Activated T-helper 1 cell treated with anti-CD3 and anti-CD28 coated beads, Interleukin-2, amount 50 U/mL, for 16 hours (primary cell): ENCODE measurements at places on chromosomes 6 and 20.

- no peak for DNase-seq
Measured at GRCh38 chr6:169853196-169854082, 102.0 kb downstream of the ERMARD start.

- no peak for DNase-seq
Measured at GRCh38 chr6:39239527-39240154, 10.4 kb upstream of the KCNK5 start.

DNA sequence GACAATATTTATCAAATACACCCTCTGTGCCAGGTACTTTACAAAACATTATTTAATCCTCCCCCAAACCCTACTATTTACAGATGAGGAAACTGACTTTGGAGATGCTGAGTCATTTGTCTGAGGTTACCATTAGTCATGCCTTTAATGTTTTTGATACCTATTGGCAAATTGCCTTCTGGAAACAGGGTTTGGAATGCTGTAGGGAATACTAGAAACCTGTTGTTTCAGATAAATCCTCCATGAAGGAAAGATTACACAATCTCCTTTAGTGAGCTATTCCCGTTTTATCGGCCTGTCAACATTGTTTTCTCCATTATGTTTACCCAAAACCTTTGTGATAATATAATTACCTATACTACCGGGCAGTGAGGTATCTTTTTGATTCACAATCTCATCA lies 93.6 kb upstream of the ADGRF1 start:
- no peak for DNase-seq

GRCh38 chr20:63750807-63751470 lies 11.4 kb downstream of the SLC2A4RG start:
- peak; percentile 42 for DNase-seq

DNA sequence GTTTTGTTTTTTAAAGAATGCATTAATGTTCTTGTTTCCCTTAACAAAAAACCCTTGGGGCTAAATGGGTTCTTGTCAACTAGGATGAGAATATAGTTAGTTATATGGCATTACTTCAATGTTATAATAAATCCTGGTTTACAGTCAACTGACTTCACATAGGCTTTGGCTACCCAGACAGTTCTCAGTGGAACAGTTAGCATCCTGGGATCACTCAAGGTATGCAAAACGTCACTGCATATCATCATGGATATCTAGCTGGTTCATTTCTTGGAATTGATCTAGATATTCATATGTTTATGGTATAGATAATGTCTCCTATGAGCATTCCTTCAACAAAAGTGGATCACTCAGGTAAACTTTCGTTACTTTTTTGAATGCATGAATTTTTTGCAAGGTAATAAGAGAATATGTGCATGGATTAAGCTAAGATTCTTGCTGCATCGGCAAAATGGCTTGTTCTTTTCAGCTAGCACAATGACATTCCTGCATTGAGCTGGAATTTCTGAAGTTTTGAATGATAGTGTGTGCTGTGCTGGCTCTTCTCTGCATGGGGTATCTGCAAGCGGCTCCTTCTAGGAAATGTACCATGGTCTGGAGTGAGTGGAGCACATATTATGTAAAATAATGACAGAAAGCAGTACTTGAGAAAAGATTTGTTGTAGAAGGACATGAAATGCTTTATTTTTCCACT lies 138.9 kb downstream of the ADGRG6 start:
- no peak for DNase-seq

DNA sequence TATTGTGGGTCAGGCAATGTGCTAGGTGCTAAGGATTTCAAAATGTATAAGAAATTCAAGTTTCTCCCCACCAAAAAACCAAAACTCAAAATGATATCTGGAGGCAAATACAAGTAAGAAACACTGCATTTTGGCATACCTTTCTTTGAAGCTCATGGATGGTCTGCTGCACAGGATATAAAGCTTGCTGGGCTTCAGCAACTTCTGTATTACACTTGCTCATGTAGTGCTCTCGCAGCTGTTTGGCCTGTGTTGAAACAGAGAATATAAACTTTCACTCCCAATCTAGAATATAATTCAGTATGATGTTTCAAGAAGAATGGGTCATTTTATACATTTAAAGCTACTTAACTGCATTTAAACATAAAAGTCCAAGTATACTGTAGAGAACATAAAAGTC lies 39.6 kb downstream of the SHPRH start:
- no peak for DNase-seq

- DNase-seq: no peak
Measured at GRCh38 chr20:39825524-39825923, 863.4 kb downstream of the DHX35 start.

DNA sequence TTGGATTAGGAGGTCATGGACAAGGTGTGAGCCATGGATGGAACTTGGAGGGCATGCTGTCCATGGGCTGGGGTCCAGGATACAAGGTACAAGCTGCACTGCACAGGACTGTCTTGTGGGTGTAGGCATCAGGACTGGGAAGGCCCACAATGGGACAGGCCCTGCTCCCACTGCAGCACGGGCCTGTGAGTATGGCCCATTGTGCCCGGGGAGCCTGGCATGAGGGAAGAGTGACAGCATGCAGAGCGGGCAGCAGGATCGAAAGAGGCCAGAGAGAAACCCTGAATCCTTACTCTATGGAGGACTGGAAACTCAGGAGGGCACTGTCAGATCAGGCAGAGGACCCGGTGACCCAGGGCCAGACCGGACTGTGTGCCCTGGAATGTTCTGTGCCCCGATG lies 211.3 kb downstream of the PREX1 start:
- no peak for DNase-seq

DNA sequence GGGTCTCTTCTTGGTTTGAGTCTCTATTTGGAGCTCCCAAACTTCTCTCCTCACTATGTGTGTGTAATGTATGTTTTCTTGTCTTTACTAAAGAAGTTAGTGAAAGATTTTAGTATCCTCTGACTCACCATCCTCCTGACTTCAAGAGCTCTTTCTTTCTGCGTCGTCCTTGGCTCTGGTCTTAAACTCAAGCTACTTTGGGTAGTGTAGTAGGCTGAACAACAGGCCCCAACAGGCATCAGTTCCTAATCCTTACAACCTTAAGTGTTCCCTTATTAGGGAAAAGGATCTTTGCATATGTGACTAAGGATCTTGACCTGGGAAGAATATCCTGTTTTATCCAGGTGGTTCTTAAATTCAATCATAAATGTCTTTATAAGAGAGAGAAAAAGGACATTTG lies 810.2 kb downstream of the MAFB start:
- DNase-seq: no peak

DNA sequence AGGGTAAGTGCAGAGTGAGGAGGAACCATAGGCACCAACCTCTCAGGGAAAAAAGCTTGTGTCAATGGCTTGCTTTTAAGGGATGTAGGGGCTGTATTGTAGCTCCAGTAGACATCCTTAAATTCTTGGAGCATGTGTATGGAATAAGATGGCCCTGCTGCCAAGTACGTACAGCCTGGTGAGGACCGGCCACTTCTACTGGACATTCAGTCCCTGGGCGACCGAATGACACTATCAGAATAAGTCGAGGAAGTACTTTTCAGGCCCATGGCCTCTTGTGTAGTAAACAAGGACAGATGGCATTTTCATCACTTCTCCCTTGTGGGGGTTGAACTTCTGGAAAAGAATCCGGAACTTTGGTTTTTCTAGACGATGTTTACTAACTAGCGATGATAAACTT lies 32.8 kb downstream of the GFRA4 start:
- no peak for DNase-seq

DNA sequence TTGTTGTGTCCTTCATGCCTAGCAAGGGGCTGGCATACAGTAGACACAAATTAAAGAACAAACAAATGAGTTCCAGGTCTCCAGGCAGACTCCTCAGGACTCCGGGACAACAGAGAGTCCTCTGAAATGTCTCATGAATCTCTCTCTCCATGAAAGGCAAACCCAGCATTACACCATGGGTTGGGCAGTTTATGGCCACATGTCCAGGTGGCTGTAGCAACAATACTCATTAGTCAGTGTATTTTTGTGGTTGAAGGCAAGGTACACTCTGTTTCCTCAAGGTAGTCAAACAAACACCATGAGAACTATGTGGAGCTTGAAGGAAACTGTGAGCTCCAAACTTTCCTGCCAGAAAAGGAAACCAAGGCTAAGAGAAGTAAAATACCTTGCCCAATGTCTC lies 62.2 kb downstream of the KCNB1 start:
- no peak for DNase-seq

GRCh38 chr20:24109008-24109407 lies 120.4 kb upstream of the GGTLC1 start:
- no peak for DNase-seq

DNA sequence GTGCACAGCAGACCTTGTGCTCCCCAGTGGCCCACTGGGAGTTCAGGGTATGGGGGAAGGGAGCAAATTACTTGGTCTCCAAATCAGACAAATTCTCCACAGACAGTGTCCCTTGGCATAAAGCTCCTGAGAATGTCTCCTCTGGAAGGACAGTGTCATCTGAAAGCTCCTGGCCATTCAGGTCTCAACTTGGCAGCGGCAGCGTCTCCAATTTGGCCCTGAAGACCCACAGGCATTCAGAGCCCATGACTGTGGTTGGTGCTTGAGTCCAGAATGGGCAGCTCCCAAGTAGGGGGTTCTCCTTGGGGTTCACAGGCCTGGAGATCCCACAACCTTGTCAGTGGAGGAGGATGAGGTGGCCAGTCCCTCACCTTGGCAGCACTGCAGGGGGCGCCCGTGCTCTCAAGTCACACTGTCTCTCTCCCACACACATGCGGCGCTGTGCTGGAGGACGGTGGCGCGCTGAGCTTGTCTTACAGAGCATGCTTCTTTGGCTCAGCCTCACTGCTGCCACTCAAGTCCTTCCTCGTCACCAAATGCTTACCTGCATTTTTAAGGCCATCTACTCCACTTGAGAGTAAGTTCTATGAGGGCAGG lies 20.7 kb downstream of the DYNLRB1 start:
- DNase-seq: no peak

GRCh38 chr20:37941332-37941731 lies 38.4 kb downstream of the VSTM2L start:
- no peak for DNase-seq

- peak; percentile 49 for DNase-seq
Measured at GRCh38 chr6:26123675-26123946, 36.4 kb downstream of the HFE start.

- no peak for DNase-seq
Measured at GRCh38 chr6:60891606-60892005, 1394.4 kb downstream of the KHDRBS2 start.

GRCh38 chr20:24473435-24474223 lies 4.2 kb downstream of the SYNDIG1 start:
- no peak for DNase-seq

- no peak for DNase-seq
Measured at GRCh38 chr6:10719964-10720264, 3.0 kb upstream of the TMEM14C start.

DNA sequence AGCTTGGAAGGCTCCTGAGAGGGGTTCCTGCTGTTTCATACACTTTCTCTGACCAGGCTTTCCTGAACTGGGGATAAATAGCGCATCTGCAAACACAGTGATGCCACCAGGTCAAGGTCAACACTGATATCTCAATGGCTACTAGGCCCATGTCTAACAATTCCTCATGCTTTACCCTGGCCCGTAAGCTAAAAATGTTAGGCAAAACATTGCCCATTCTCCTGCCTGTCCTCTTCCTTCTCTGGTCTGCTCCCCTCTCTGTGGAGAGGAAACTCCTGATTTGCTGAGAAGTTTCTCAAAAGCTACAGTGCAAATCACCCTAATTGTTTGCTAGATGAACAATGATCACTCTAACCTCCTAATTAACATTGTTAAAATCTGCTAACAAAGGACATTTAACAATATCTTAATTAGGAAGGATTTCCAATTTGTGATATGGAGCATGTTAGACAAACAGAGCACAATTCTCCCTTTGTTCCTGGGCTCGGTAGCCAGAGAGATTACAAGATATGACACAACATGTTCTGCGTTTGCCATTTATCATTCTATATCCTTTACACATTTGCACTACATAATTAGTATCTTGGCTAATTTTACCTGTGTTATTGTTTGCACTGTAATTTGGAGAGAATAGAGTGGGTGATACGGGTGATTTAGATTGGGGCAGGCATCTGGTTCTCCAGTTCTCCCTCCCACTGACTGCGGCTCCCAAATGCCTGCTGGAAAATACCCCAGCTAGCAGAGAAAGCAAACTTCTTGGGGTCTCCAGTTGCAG lies 266.8 kb downstream of the CD83 start:
- DNase-seq: no peak

DNA sequence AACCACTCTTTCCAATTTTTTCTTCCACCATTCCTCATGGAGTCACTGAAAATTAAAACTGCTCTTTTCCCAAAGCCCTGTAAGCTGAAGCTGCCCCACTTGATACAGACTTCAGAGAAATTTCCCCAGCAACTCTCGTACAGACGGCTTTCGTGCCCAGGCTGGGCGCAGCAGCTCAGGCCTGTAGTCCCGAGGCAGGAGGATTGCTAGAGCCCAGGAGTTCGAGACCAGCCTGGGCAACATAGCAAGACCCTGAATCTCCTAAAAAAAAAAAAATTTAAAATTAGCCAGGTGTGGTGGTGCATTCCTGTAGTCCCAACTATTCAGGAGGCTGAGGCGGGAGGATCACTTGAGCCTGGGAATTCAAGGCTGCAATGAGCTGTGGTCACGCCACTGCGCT lies 6.6 kb downstream of the PPDPF start:
- no peak for DNase-seq

- no peak for DNase-seq
Measured at GRCh38 chr6:149974825-149975224, 11.1 kb downstream of the ULBP1 start.

DNA sequence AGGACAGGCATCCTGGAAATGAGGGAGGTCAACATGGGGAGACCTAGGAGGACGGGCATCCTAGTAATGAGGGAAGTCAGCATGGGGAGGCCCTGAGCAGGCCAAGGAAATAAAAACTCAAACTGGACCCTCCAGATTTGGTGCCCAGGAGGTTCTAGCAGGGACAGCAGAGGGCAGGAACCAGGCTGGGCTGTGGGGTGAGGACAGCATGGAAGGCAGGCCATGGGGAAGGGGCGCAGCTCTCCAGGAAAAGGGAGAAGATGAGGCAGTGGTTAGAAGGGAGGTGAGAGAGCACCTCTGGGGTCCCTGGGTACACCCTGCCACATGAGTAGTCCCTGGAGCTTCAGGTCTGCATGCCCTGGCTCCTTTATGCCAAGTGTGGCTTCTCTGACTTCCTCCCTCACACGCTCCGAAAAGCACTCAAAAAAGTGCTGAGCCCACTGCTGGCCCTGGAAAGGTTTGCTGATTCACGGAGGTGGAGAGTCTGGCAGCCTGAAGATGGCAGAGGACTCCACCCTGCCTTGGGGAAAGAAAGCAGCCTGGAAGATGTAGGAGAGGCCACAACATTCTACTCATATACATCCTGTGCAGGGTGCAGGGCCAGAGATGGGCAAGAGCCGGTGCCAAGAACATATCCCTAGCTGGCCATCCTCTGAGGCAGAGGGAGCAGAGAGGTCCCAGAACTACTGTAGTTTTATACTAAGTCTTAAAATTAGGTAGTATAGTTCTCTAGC lies 154.9 kb downstream of the MRPL14 start:
- DNase-seq: no peak
